Adipose tissue (tissue), 3 donors: ENCODE measurements at places on chromosomes 16 and 17. TPM values are rescaled to one million over a fixed set of nuclear protein-coding genes. Genes with fewer than 3 reads are reported as not detected.

COX6A2 gene
- polyA plus RNA-seq: 13.3 TPM

C16orf86 gene
- polyA plus RNA-seq: 3.5 TPM

SENP3 gene
- 52.1 TPM for polyA plus RNA-seq

KLHL36 gene
- polyA plus RNA-seq: 16.1 TPM

G6PC1 gene
- 0.11 TPM for polyA plus RNA-seq
